ENCODE measurements at places on chromosomes 6 and 20.

DNA sequence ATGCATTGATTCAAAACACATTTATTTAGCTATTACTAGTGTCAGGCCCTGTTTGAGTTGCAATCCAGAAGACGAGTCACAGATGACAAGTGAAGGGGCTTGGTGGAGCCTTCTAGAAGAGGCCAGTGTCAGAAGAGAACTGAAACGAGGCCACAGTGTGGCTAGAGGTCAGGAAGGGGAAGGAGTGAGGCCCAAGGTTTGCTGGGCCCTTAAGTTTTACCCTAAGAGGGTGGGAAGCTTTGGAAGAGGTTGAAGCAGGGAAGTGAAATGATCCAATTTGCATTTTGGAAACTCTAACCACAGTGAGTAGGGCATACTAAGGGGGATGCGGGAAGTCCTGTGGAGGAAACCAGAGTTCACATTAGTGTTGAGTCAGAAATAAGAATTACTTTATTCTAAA lies 25.0 kb downstream of the TTK start:
- no peak for DNase-seq
- H3K27ac ChIP-seq, result no peak overlapping the region
- H3K27me3 ChIP-seq, result no peaks in the 10 kb centered on the region
- no peaks in the 10 kb centered on the region for H3K36me3 ChIP-seq
- no peaks in the 10 kb centered on the region for H3K4me1 ChIP-seq

GRCh38 chr6:24844903-24845302 lies 46.2 kb upstream of the ARMH2 start:
- H3K36me3 ChIP-seq, result no peaks in the 10 kb centered on the region
- no peaks in the 10 kb centered on the region for H3K4me1 ChIP-seq
- no peak for DNase-seq
- no peaks in the 10 kb centered on the region for H3K27me3 ChIP-seq
- H3K27ac ChIP-seq, result no peak overlapping the region

GRCh38 chr20:49256261-49256660 lies 21.6 kb downstream of the ZNFX1 start:
- no peak for DNase-seq
- no peaks in the 10 kb centered on the region for H3K27me3 ChIP-seq
- no peaks in the 10 kb centered on the region for H3K4me1 ChIP-seq
- no peak overlapping the region for H3K4me3 ChIP-seq
- no peaks in the 10 kb centered on the region for H3K36me3 ChIP-seq
- H3K27ac ChIP-seq, result no peak overlapping the region

DNA sequence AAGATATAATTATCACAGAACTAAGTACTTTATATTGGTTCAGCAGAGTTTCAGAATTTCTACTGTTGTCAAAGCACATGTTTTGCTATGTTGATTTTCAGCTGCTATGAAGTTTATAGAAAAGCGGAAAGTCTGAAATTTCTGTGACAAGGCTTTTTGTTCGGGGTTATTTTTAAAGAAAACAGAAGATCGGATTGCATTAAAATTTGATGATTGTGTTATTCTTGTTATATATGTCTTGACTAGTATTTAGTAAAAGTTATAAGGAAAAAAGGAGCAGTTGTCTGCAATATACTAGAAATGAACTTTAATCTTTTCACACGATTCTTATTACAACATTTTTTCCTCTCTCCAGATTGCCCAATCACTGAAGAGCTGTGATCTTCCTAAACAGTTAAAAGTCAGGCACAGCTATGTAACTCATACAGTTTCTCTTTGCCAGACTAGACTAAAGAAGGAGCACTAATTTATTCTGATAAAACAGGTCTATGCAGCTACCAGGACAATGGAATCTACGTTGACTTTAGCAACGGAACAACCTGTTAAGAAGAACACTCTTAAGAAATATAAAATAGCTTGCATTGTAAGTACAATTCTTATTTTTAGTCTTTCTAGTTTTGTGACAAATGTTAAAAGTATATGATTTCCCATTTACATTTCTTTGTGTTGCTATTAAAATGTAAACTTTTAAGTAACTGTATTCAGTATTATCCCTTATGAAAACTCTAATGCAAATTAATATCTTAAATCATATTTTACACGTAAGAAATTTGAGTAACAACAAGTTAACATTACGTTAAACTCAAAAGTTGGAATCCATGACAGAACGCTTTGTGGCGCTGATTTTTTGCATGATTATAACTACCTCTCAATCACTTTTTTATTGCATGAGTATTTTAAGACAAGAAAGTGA lies at the start of gene ENPP3:
Gene ENPP3 (plus strand): TSS at position 423 of the 913 bp plus-strand sequence. CDS start 83 bp downstream, at position 506.
- DNase-seq, result no peak
- H3K27me3 ChIP-seq, result no peaks in the 10 kb centered on the region
- H3K4me3 ChIP-seq, result peak within 1 kb of the TSS; percentile 27
- no peaks in the 10 kb centered on the region for H3K4me1 ChIP-seq

DNA sequence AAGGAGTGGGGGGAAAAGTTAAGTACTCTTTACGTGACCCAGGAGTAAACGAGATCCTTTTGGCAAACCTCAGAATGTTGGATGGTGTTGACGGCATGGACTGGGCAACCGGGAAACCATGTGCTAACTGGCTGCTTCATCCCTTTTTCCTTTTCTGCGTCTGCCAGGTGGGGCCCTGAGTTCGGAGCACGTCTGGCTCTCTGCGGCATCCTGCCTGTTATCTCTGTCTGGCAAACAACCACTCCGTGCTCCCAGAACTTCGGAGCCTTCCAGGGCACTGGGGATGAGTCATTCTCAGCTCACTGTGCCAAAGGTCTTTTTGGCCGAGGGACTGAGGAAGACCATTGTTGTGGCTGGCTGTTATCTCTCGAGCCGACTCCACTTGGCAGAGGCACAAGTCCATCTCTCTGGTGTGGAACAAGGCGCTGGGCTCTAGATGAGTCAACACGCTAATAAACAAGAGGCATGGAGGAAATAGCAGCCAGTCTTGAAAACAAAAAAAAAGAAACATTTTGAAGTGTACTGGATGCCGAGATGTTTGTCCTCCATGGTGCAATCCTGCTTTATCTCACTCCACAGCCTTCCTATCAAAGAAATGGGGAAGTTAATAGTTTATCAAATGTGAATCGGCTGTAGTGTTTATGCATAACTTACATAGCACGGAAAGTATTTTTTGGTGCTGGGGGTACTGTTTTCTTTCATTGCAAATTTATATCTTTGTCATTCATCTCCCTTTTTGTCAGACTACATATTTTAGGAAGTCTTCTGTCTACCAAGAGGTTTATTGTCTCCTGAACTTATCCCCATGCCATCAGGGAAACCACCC lies 64.6 kb upstream of the TXNDC5 start:
- DNase-seq, result peak; percentile 85
- no peaks in the 10 kb centered on the region for H3K27me3 ChIP-seq
- H3K4me1 ChIP-seq, result peaks cover 19% of the 10 kb centered on the region
- no peak overlapping the region for H3K27ac ChIP-seq

DNA sequence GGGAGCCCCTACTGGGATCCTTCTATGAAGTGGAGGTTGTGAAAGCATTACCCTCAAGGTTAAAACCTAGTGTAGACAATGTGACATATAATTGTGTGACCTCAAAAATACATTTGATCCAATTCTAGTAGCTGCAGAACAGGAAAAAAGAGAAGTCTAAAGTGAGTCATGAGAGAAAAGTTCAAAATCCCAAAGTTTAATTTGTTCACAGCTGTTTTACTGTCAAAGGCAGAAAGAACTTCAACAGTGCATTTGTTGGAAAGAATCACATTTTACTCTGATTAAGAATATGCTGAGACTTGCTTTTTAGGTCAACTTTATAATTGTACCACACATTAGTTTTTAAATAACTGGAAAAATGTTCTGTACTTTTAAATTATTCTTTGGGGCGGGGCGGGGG lies 1027.4 kb upstream of the FLRT3 start:
- no peaks in the 10 kb centered on the region for H3K36me3 ChIP-seq
- H3K27me3 ChIP-seq, result no peaks in the 10 kb centered on the region
- no peak overlapping the region for H3K27ac ChIP-seq

GRCh38 chr6:126175251-126175650 lies 164.7 kb upstream of the CENPW start:
- no peak overlapping the region for H3K27ac ChIP-seq
- no peaks in the 10 kb centered on the region for H3K4me1 ChIP-seq
- DNase-seq, result no peak
- no peaks in the 10 kb centered on the region for H3K36me3 ChIP-seq
- no peaks in the 10 kb centered on the region for H3K27me3 ChIP-seq
- no peak overlapping the region for H3K4me3 ChIP-seq

DNA sequence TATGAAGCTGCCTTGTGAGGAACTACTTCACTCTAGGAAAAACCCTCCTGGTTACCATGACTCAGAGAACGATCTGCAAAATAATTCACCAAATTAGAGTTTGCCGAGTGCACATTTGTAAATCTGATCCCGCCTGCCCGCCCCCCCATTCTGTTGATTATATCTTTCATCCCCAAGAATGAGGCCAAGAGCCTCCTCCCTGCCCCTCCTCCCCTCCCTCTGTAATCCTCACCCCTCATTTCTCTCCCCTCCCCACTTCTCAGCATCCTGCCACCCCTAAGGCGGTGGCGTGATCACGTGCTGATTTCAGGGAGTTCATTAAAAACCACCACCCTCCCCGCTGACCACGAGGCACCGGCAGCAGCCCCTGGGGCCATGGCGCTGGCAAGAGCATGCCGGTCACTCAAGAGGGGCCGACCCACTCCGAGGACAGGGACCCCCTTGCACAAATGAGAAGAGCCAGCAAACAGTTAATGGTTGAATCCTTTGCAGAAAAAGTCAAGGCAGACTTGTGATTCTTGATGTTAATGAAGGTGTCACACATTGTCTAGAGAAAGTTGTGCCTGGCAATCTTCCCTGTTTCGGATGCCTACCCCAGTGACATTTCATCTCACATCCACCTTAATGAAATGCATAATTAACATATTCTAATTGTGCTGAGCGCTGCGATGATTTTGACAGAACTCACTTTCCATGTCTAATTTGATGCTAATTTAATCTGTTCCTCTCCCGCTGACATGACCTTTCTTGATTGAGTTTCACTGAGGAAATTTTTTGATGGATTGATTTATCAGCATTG lies 247.9 kb downstream of the ZNF217 start:
- no peaks in the 10 kb centered on the region for H3K36me3 ChIP-seq
- H3K27ac ChIP-seq, result no peak overlapping the region
- DNase-seq, result no peak
- no peaks in the 10 kb centered on the region for H3K4me1 ChIP-seq
- no peaks in the 10 kb centered on the region for H3K27me3 ChIP-seq
- H3K4me3 ChIP-seq, result no peak overlapping the region

GRCh38 chr6:37417393-37417792 lies 15.6 kb upstream of the CMTR1 start:
- no peak overlapping the region for H3K4me3 ChIP-seq
- no peak for DNase-seq
- no peaks in the 10 kb centered on the region for H3K27me3 ChIP-seq
- no peak overlapping the region for H3K27ac ChIP-seq

DNA sequence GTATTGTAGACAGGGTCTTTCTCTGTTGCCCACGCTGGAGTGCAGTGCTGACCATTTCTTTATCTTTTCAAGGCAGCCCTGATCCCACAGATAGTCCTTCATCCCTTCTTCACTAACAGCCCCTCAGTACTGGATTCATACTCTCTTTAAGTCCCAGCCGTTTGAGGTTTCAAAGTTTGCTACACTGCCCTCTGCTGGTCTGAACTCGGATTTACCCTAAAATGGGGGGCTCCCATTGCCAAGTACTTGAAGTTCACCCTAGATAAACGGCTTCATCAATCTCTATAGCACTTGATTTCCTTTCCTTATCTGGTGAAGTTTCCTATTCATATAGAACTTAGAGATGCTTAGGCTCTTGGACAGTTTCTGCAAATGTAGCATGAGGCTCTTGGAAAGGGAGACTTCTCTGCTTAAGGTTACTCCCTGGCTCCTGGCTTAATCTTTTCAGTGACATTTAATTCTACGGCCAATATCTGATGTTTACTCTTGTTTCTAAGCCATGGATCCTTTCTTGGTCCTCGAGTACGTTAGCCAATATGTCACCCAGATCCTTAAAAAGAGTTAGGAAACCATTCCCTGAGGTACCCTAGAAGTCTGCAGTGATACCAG lies 21.4 kb upstream of the PREP start:
- peak; percentile 85 for DNase-seq
- no peaks in the 10 kb centered on the region for H3K4me1 ChIP-seq
- no peaks in the 10 kb centered on the region for H3K27me3 ChIP-seq
- H3K36me3 ChIP-seq, result no peaks in the 10 kb centered on the region

DNA sequence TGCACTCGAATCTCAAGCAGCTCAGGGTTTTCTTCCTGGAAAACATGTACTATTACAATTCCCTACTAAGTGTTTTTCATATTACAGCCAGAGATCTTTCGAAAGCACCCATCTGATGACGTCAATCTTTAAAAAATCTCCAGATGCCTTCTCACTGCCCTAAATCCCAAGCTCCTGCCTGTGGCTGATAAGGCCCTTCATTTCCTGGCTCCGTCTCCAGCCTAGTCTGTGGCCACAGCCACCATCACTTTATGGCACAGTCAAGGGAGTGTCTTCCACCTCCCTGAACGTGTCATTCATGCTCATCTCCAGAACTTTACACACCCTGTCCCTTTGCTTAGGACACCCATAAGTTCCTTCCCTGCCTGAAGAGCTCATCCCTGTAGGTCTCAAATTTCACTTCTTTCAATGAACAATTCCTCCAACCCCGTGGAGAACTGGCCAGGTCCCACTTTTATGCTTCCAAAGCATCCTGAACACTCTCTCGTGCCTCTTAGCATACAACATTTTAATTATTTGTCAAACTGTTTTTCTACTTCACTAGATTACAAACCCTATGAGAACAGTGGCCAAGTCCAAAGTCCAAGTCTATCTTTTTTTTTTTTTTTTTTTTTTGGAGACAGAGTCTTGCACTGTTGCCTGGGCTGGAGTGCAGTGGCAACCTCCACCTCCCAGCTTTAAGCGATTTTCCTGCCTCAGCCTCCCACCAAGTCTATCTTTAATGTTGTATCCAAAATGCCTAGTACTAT lies 106.1 kb upstream of the AGPAT4 start:
- DNase-seq, result no peak
- H3K4me1 ChIP-seq, result no peaks in the 10 kb centered on the region
- no peak overlapping the region for H3K4me3 ChIP-seq
- H3K27ac ChIP-seq, result no peak overlapping the region

- H3K4me3 ChIP-seq, result no peak overlapping the region
- H3K36me3 ChIP-seq, result no peaks in the 10 kb centered on the region
- no peaks in the 10 kb centered on the region for H3K27me3 ChIP-seq
- no peaks in the 10 kb centered on the region for H3K4me1 ChIP-seq
These were observed 77.5 kb upstream of the NT5E start for GRCh38 chr6:85372188-85372914.

DNA sequence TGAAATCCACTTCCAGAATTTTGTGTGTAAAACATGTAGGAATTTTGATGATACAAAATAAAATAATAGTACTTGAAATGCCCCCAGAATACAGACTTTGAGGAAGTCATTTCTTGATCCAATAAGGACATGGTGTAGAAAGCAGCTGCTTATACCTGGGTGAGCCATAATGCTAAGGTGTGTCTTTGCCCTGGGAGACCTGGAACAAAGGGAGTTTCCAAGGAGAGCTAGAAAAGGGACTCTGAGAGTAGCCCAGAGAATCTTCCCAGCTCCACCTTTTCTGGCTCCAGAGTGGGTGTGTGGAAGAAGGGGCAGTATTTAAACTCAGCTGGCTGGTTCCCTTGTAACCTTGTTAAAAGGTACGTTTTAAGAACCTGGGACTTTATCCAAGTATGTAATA lies 77.7 kb downstream of the SOBP start:
- H3K4me1 ChIP-seq, result no peaks in the 10 kb centered on the region
- H3K27me3 ChIP-seq, result no peaks in the 10 kb centered on the region
- H3K27ac ChIP-seq, result no peak overlapping the region
- H3K36me3 ChIP-seq, result no peaks in the 10 kb centered on the region
- no peak overlapping the region for H3K4me3 ChIP-seq

- no peaks in the 10 kb centered on the region for H3K4me1 ChIP-seq
- H3K27ac ChIP-seq, result no peak overlapping the region
- H3K27me3 ChIP-seq, result no peaks in the 10 kb centered on the region
- no peak overlapping the region for H3K4me3 ChIP-seq
- no peaks in the 10 kb centered on the region for H3K36me3 ChIP-seq
- no peak for DNase-seq
These were observed 91.7 kb downstream of the SLC2A10 start for GRCh38 chr20:46801003-46801702.

Data from Peyer's patch (tissue), 4 donors.